NCI-H2227 treated with DMSO at 0.1 percent for 48 hours (cell line): ENCODE measurements at places on chromosomes 7 and 10.

GRCh38 chr10:133460208-133460769, 6.5 kb downstream of the SCART1 start:
- no peak for DNase-seq

GRCh38 chr7:505171-505570, 14.5 kb downstream of the PDGFA start:
- DNase-seq, result no peak

DNA sequence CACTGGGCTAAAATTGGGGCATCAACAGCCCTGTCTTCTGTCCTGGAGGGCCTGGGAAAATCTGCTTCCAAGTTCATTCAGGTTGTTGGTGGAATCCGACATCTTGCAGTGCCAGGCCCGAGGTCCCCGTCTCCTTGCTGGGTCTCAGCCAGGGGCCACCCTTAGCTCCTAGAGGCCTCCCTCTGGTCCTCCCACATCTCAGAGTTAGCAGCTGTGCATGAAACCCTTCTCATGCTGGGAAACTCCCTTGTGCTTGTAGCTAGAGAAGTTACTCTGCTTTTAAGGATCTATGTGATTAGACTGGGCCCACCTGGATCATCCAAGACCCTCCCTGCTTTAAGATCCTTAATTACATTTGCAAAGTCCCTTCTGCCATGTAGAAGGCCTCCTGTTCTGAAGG, 15.3 kb downstream of the HIP1 start:
- no peak for DNase-seq

DNA sequence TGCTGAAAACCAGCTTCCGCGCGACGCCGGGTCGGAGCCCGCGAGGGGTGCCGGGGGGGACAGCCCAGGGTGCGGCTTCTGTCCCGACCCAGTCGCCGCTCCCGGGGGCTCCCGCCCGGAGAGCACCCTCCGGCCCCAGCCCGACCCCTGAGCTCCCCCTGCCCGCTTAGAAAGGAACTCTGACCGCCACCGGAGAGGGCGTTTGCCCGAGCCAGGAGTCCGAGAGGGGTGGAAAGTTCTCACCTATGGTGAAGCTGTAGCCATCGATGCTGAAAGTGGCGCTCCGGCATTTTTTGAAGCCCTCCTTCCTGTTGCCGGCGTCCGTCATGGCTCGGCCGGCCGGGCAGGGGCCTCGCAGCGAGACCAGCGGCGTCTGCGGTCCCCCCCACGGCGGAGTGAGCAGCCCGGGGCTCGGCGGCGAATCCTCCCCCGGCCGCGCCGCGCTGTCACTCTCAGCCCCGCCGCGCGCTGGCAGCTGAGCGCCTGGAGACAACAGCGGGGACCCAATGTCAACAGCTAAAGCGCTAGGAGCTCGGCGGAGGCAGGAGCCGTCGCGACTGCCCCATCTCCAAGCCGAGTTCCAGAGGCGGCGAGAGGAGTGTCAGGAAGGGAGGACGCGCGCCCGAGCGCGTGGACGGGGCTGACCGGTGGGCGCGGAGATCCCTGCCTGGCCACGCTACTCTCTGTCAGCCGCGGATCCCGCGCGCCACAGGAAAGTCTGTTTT, 191.6 kb downstream of the LSM5 start:
- DNase-seq, result no peak

DNA sequence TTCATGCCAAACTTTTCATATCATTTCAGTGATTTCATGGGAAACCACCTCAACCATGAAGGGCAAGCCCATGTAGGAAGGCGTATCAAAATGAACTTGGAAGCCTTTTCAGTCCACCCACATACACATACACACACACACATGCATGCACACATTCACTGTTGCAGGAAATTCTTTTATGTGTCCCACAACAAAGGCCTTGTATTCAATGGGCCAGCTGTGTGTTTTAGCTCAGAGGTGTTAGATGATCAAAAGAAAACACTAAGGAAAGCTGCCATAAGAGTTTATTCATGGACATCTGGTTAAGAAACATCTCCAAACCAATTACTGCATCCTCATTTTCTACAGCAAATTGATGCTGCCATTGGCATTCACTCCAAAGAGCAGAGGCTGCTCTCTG, 74.4 kb upstream of the STK17A start:
- DNase-seq, result no peak

DNA sequence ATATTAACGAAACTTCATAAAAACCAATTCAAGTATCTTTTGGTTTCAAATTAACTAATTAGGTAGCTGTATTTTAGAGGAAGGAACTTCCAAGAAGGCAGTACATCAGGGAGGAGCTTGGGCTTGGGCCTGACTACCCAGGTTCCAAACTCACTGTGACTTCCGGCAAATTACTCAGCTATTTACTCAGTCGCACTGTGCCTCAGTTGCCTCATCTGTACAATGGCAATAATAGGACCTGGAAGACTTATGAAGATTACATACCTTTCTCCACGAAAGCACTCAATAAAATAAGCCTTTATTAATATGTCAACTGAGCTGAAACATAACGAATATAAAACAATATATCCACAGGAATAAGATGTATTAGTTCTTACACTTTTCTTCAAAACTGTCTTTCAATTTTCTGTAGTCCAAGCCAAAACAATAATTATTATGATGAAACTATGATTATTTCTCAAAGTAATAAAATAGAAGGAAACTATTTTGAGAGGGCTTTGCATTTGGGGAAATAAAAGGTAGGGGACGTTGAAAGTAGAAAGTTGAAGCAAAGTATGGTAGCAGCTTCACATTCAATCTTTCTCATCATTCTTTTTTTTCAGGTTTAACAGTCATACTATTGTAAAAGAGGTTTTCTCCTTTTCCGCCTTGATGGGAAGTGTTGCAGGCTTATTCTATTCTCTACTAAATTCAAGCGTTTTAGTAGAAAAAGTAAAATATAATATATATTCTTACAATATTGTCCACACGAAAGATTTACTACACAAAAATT, 10.5 kb upstream of the EBLN1 start:
- DNase-seq, result no peak

DNA sequence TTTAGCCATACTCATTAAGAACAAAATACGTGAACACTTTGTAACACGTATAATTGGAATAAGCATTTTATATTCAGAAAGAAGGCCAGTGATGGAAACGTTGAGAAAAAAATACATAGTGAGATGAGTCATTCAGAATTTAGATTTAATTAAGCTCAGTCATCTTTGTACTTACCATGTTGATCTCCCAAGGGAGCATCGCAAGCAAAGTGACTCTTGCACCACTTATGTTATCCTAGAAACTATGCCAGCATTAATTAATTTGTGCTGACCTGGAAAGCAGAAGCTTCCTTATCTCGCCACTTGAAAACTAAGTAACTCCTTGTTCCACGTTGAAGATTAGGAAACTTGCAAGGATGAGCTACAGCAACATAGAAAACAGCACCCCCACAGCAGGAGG, 9.7 kb upstream of the MPP7 start:
- no peak for DNase-seq

DNA sequence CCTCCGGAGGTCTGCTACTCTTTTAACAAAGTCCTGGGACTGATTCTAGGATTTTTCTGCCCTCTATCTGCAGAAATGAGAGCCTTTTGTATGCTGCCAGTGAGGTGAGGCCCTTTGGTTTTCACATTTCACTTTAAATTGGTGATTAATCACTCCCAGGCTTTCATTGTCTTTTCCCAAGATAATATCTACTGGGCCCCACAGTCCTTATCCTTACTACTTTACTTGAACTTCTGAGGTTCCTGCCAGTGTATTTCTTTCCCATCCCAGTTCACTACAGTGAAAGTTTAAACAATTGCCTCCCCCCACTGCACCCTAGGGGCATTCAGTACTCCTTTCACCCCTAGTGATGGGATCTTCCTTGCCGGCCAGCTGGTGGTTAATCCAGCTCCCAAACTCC, 127.4 kb upstream of the INHBA start:
- no peak for DNase-seq

- no peak for DNase-seq
Measured at GRCh38 chr10:114767101-114767985, 54.2 kb upstream of the FHIP2A start.

GRCh38 chr10:10796774-10797415, 220.8 kb upstream of the CELF2 start:
- DNase-seq, result no peak

GRCh38 chr7:47195641-47196040, 386.3 kb downstream of the TNS3 start:
- no peak for DNase-seq

- DNase-seq, result no peak
Measured at GRCh38 chr10:111392910-111393309, 316.1 kb downstream of the ADRA2A start.

DNA sequence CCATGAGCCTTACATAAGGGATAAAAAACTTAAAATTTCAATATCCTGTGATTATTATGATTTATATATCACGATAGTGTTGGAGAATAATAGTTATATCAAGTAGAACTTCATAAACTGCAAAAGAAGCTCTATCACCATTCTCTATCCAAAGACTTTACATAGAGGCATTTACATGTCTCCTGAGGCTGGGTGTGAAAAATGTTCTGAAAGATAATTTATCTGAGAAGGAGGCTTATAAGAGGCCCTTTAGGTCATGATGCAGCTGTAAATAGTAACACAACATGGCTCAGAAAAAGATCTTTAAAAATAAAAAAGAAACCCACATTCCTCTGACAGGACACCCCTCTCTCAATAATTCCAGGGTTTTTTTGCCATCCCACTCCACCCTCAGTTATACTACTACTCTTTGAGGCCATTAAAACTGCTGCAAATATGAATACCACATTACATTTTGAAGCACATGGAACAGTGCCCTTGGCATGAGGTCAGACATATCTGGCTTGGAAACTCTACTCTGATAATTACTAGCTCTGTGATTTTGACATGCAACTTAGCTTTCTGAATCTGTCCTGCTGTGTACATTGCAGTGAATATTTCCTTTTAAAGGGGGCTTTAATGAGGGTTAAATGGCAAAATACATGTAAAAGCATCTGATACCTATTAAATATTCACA, 55.5 kb downstream of the SLC16A12 start:
- no peak for DNase-seq

- no peak for DNase-seq
Measured at GRCh38 chr7:35993113-35993512, 159.9 kb upstream of the EEPD1 start.

- DNase-seq, result no peak
Measured at GRCh38 chr7:139304517-139304916, 36.6 kb upstream of the FMC1 start.

GRCh38 chr7:77197141-77197540, 2.5 kb downstream of the FGL2 start:
- no peak for DNase-seq

GRCh38 chr7:118300177-118300576, 75.7 kb downstream of the ANKRD7 start:
- no peak for DNase-seq

DNA sequence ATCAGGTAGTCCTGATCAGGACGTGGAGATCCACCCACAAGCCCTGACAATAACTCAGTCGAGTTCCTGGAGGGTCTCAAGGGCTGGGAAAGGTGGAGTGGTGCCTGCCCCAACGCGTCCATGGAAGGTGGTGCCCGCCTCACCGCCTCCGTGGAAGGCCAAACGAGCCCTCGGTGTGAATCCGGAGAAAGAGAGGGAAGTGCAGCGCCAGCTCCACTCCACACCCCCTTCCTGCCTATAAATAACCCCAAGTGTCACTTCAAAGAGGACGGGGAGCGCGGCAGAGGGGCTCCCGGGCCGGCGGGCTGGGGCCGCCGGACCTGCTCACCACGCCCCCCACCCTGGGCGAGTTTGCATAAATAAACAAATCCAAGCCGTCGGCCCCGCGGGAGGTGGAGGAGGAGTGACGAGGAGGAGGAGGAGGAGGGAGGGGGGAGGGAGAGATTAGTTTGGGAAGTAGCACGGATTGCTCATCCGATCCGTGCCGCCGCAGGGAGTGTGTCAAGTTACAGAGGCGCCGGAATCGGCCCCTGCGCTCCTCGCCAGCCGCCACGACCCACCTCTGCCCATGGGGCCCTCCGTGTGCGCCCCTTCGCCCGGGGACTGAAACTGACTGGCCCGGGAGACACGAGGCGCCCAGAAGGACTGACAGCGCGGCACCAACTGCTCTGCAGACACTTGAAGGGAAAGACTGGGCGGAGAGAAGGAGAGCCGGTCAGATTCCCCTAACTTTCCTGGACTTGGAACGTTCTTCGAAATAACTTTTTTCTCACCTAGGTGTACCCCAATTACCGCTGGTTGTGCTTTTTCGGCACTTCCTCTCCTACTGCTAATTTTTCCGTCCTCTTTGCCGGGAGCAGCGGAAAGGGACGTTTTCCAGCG, at the start of gene COL13A1:
COL13A1 (plus strand) TSS at position 473 of the 882 bp plus-strand sequence. CDS start 518 bp downstream, outside the sequence.
- DNase-seq, result no peak

DNA sequence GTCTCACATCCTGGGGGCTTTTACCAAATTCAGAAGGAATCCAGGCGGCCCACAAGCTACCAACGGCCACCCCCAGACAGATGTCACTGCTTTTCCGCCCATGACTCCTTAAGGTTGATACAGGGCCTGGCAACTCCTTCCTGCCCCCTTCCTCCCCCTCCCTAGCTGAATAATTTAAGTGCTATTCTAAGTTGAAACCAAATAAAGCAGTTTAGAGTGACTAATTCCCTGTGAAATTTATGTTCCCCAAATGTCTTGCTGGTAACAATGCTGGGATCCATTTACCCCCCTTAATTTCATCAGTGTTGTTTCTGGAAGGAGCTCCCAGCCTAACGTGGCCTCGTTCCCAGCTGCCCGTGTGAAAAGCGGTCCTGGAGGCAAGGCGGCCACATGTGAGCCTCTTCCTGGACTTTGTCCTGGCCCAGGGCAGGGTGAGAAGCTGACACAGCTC, 109.6 kb downstream of the TMEM130 start:
- DNase-seq, result no peak

DNA sequence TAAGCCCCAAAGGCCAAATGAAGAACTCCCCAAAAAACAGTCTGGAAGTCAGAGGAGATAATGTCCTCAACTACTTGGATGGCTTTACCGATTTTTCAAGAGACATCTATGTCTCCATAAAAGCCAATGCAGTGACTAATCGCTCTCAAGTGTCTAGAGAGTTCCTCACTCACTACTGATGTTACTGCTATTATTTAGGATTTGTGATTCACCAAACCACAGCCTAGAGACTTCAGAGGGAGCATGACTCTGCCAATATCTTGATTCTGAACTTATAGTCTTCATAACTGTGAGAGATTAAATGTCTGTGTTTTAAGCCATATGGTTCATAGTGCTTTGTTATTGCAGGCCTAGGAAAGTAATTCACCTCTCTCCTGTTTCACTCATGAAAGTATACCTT, 160.2 kb downstream of the IPMK start:
- DNase-seq, result no peak

GRCh38 chr7:151087245-151088018, 1.2 kb downstream of the AGAP3 start:
- DNase-seq, result no peak

DNA sequence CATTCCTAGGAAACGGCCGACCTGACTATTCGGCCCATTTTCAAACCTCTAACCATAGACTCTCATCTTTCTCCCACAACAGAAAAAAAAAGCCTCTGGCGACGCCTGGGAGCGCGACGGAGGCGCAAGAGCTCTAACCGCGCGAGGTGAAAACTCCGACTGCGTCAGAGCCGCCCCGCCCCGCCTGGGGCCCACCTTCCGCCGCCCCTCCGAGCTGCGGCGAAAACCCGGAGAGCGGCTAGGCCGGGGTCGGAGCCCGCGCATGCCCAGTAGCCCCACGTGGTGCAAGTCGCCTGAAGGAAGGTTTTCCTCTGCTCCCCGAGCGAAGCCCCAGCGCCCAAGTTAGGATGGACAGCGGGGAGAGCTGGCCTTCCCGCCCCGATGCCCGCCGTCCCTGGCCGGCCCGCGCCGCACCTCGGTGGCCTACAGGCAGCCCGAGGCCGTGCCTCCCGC, 683 bp upstream of the SGMS1 start:
- peak; percentile 90 for DNase-seq
